ENCODE measurements at places on chromosomes 12 and 14.

GRCh38 chr14:88882236-88882635 lies 57.8 kb downstream of the TTC8 start:
- no peak for DNase-seq

GRCh38 chr14:66070542-66071319 lies 415.4 kb upstream of the CCDC196 start:
- DNase-seq: peak; percentile 11

GRCh38 chr14:99685596-99685995 lies 1.5 kb downstream of the CYP46A1 start:
- no peak for DNase-seq

DNA sequence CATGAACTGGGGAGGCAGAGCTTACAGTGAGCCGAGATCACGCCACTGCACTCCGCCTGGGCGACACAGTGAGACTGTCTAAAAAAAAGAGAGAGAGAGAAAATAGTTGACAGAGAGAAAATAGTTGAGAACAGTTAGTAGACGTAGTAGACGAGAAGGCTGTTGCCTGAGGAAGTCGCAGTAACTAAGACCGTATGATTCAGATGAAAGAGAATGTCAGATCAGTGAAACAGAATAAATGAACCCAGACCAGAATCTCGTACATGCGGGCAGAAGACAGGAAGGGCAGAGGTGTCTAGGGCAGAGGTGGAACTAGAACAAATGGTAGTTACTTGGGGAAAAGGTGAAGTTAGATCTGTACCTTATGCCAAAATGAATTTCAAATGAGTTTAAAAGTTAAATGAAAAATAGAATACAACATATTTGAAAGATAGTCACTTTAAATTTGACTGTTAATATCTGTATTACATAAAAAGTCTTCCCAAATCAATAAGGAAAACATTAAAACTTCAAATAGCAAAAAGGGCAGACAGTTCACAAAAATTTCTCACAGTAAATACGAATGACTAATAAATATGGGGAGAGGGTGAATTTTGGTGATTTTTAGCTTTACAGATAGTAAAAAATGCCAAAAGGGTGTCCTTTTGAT lies 17.7 kb downstream of the MDM2 start:
- DNase-seq: no peak

GRCh38 chr14:91311284-91311662 lies 66.8 kb upstream of the GPR68 start:
- DNase-seq: no peak

DNA sequence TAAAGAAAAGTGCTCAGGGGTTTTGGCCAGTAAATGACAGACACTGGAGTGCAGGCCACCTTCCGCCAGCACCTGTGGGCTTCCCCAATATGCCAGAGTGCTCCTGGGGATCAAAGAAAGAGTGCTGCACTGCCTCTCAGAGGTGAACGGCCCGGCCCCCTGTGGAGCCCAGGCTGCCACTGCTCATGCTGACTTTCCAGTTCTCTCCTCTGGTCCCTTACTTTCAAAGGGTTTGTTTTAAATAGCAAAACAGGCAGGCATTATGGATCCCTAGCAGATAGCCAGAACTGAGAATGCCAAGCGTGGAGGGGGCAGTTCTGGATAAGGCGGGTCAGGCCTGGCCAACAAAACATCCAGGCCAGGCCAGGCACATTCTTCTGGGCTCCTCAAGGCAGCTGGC lies 59.6 kb downstream of the MDM2 start:
- DNase-seq: no peak

GRCh38 chr12:93578221-93578620 lies 5.7 kb downstream of the SOCS2 start:
- no peak for DNase-seq

- DNase-seq: peak; percentile 86
These were observed 42.1 kb downstream of the GRIP1 start for GRCh38 chr12:66636771-66637170.

DNA sequence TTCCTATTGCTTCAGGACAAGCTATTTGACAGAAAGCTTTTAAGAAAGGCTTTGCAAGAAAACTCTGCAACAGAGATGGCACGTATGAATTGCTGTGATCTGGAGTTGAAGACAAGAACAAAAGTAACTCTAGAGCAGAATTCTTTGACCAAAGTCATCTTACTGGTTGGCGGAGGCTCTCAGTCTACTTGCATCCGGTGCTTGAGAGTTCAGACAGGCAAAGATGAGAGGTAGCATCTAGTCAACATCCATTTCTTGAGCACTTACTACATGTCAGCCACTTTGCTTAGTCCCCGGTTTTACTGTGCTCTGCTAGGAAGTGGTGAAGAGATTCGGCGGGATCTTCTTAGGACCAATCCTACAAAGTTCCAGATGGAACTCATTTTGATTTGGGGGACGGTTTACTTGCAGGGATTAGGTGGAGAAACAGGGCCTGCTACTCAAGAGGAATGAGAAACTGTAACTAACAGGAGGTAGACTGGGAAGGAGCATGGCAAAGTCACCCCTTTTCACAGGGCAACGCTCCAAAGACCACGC lies 404 bp upstream of the CCDC91 start:
- no peak for DNase-seq

- DNase-seq: no peak
These were observed 89.2 kb downstream of the PDE3A start for GRCh38 chr12:20457582-20457981.

DNA sequence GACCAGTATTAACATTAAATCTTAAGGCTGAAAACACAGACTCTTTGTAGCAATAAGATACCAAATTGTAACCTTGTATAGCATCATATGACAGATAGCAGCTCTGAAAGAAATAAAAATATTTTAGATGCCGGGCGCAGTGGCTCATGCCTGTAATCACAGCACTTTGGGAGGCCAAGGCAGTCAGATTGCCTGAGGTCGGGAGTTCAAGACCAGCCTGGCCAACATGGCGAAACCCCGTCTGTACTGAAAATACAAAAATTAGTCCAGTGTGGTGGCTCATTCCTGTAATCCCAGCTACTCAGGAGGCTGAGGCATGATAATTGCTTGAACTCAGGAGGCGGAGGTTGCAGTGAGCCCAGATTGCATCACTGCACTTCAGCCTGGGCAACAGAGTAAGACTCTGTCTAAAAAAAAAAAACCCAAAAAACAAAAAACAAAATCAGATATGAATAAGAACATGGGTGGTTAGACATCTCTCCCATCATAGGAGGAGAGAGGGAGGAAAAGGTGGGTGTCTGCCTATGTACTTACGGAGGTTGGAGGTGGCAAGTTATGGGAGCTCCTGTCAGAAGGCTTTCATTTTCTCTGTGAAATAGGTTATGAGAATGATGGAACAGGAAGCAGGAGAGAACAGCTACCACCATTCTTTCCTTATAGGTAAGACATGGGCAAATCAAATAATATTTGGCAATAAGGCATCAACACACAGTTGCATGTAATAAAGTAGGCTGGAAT lies 7.6 kb upstream of the HEBP1 start:
- peak; percentile 65 for DNase-seq

GRCh38 chr14:81398196-81398891 lies 1.8 kb downstream of the STON2 start:
- no peak for DNase-seq

GRCh38 chr14:106094654-106095189 lies 568.3 kb downstream of the TMEM121 start:
- DNase-seq: no peak

GRCh38 chr14:36684946-36685345 lies 23.3 kb downstream of the PAX9 start:
- DNase-seq: no peak

DNA sequence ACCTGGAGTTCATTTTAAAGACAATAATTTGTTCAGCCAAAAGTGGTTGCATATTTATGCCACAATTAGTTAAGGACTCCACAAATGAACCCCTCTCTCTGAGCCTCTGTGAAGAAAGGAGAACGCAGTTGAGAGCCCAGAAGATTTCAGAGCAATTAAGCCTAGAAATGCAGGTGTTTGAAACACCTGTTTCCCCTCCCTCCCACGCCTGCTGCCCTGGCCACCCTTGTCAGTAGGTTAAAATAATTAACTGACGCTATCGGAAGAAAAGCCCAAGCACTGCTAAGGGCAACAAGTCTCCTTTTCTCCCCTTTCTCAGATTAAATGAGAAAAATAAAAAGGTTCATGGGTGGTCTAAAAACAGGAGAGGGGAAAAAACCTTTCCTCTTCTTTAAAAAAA lies 99.2 kb downstream of the PPM1A start:
- no peak for DNase-seq

- DNase-seq: no peak
These were observed 6.9 kb upstream of the RD3L start for GRCh38 chr14:103949131-103949790.

- no peak for DNase-seq
These were observed 65.8 kb upstream of the RASSF3 start for GRCh38 chr12:64544371-64545080.

- no peak for DNase-seq
These were observed 302.0 kb upstream of the SYT1 start for GRCh38 chr12:78562368-78563205.

- DNase-seq: no peak
These were observed 213.4 kb downstream of the AKAP6 start for GRCh38 chr14:32542507-32542906.

GRCh38 chr14:70897464-70897863 lies 9.8 kb upstream of the PCNX1 start:
- DNase-seq: no peak

- DNase-seq: no peak
These were observed 1184.6 kb downstream of the FLRT2 start for GRCh38 chr14:86714575-86714974.

GRCh38 chr14:95516554-95517181 lies at the start of gene SYNE3:
Gene SYNE3 (minus strand): TSS chr14:95516650. CDS start chr14:95475821, 40,829 bp downstream.
- no peak for DNase-seq

DNA sequence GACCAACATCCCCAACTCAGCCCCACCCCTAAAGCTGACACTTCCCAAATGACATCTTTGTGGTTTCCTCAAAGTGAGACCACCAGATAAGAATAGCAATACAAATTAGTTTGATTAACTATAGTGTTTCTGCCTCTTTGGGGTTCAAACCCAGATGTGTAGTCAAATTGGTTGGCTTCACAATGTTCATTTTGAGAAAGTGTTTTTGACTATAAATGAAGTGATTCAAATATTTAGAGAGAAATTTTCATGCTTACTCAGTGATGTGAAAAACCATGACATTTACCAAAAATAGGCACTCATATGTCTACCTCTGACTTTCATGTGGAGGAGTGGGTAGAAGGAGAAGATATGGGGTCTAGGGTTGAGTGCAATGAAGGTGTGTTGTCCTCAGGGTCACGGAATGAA lies 218.4 kb downstream of the BCAT1 start:
- no peak for DNase-seq

DNA sequence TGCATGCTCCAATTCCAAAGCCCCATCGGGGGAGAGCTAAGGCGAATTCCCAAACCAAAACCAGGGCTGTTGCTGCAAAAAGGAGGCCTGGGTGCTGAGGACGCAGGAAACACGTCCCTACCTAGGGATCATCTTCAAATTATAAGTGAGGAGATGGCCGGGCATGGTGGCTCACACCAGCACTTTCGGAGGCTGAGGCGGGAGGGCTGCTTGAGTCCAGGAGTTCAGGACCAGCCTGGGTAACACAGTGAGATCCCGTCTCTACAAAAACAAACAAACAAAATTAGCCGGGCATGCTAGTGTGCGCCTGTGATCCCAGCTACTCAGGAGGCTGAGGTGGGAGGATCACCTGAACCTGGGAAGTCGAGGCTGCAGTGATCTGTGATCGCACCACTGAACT lies 143.2 kb downstream of the CALM1 start:
- no peak for DNase-seq

- DNase-seq: no peak
These were observed 505 bp downstream of the KCNC2 start for GRCh38 chr12:75208856-75209811.

DNA sequence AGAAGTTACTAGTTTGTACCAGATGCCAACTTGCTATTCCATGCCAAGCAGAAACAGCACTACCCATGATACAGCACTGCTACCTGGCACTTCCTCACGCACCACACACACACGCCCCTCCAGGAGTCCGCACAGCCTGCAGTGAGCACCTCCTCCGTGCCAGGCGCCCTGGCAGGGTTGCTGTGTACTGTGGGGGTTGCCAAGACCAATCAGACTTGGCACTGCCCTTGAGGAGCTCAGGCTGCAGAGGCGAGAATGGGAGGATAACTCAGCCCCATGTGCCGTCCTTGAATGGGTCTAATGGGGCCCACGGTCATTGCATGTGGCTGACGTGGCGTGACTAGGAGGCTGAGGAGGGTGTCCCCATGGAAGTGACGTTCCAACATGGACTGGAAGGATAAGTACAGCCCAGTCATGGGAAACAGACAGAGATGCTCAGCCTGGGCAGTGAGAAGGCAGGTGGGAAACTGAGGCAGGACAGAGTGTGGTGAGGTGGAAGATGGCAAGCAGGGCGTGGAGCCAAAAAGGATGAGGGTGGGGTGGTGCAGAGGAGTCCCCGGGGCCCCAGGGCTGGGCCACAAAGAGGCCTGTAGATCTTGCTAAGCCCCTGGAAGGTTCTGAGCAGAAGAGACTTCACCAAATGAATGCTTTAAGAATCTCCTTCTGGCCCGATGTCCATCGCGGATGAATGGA lies 65.3 kb upstream of the C14orf180 start:
- DNase-seq: no peak

- DNase-seq: no peak
These were observed 84.9 kb downstream of the PHETA1 start for GRCh38 chr12:111283966-111284365.

DNA sequence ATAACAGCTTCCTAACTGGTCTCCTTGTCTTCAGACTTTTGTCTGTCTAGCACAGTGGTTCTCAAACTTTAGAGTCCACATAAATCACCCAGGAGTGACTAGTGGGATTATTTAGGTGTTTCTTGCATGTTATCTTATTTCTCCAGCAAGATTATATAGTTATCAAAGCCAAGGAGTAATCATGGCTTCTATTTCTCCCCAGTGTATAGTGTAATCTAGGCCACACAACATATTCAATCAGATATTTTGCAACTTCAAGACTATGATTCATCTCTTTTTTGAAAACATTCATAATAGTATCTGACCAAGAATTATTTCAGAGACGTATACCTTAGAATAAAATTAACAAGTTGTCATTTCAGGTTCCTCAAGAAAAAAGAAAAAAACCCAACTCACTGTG lies 131.9 kb downstream of the CEP83 start:
- no peak for DNase-seq

GRCh38 chr14:103512701-103513611 lies 9.7 kb downstream of the CKB start:
- DNase-seq: peak; percentile 87

GRCh38 chr12:4767186-4767585 lies 47.0 kb downstream of the GALNT8 start:
- DNase-seq: no peak

GRCh38 chr14:102993523-102993922 lies 63.8 kb downstream of the CDC42BPB start:
- DNase-seq: no peak

Measured in putamen (tissue), 1 donor.